GM23338 (cell line): ENCODE measurements at places on chromosomes 4 and X. TPM values are rescaled to one million over a fixed set of nuclear protein-coding genes. Genes with fewer than 3 reads are reported as not detected.

- no peaks in the 10 kb centered on the region for H3K36me3 ChIP-seq
- no peak overlapping the region for H3K27ac ChIP-seq
- H3K27me3 ChIP-seq, result no peaks in the 10 kb centered on the region
- no peak for DNase-seq
- H3K4me1 ChIP-seq, result no peaks in the 10 kb centered on the region
Observed at GRCh38 chrX:31314921-31315320, 243.1 kb upstream of the FTHL17 start.

GRCh38 chr4:144903953-144904711 lies 193.9 kb downstream of the ANAPC10 start:
- no peak for DNase-seq
- H3K4me1 ChIP-seq, result no peaks in the 10 kb centered on the region
- no peaks in the 10 kb centered on the region for H3K36me3 ChIP-seq

DNA sequence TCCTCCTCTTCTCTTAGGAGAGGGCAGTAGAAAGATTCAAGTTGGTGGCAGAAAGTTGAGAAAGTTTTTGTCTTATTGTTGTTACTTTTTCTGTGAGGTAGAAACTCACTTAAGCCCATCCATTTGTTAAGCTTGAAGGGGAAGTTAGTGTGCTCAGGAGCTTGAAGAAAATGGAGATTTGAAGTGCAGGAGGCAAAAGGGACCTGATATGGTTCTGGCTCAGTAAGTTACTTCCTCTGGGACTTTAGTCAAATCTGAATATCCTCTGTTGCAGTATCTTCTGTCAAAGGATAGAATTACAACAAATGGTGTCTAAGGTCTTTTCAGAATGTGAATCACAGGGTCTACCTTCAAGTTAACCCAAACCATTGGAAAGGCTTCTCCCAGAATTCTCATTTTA lies 46.2 kb downstream of the CXCL13 start:
- H3K27ac ChIP-seq, result no peak overlapping the region
- DNase-seq, result no peak
- H3K4me1 ChIP-seq, result peaks cover 4% of the 10 kb centered on the region; the same call in 1 of the 2 replicates
- no peak overlapping the region for H3K4me3 ChIP-seq
- no peaks in the 10 kb centered on the region for H3K27me3 ChIP-seq

SUPT20HL2 gene
- total RNA-seq, result not detected in 2 replicates

PARM1 gene
- total RNA-seq, result 9.4 and 10.4 TPM in 2 replicates

- no peaks in the 10 kb centered on the region for H3K27me3 ChIP-seq
- no peak overlapping the region for H3K27ac ChIP-seq
- no peak for DNase-seq
- H3K4me3 ChIP-seq, result no peak overlapping the region
- H3K4me1 ChIP-seq, result no peaks in the 10 kb centered on the region
Observed at GRCh38 chrX:9231491-9231890, 197.6 kb upstream of the FAM9B start.

DNA sequence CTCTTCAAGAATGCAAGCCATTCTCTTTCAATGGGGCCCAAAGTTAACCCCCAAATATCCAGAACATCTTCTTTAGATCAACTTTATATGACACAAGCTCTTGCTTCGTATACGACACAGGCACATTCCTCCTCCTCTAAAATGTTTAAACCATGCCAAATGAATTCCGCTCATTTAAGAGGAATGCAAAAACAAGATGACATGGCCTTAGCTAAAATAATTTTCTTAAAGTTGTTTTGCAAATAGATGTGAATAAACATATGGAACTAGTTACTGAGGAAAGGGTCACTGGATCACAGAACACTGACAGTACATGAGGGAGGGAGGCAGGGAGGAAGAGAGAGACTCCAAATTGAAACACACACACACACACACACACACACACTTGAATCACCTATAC lies 97.4 kb downstream of the RASL11B start:
- H3K27ac ChIP-seq, result no peak overlapping the region
- H3K4me1 ChIP-seq, result no peaks in the 10 kb centered on the region; the same call in none of the 2 replicates
- H3K4me3 ChIP-seq, result no peak overlapping the region
- no peaks in the 10 kb centered on the region for H3K27me3 ChIP-seq
- no peak for DNase-seq

- no peaks in the 10 kb centered on the region for H3K36me3 ChIP-seq
- H3K27ac ChIP-seq, result no peak overlapping the region
- H3K4me1 ChIP-seq, result no peaks in the 10 kb centered on the region
- H3K27me3 ChIP-seq, result no peaks in the 10 kb centered on the region
Observed at GRCh38 chrX:97806238-97806637, 922.5 kb downstream of the RPA4 start.

DNA sequence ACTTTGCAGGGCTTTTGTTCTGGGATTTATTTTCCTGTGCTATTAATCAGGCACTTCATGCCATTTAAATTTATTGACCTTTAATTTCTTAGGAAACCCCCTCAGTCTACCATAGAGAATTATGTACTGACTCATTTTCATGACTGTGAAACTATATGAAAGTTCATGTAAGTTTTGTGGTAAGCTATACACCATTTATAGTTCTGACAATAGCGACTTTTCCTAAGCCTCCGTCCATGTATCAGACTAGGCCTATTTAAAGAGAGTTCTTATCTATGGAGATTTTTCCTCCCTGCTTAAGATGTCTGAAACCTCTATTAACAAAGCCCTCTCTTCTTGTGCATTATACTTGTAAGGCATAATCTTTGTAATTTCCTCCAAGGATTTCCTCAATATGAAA lies 111.6 kb downstream of the AFF2 start:
- no peak for DNase-seq
- no peaks in the 10 kb centered on the region for H3K36me3 ChIP-seq
- H3K4me3 ChIP-seq, result no peak overlapping the region
- peaks cover 10% of the 10 kb centered on the region for H3K4me1 ChIP-seq

GCNA gene
- total RNA-seq, result 1.5 and 2.7 TPM in 2 replicates

DNA sequence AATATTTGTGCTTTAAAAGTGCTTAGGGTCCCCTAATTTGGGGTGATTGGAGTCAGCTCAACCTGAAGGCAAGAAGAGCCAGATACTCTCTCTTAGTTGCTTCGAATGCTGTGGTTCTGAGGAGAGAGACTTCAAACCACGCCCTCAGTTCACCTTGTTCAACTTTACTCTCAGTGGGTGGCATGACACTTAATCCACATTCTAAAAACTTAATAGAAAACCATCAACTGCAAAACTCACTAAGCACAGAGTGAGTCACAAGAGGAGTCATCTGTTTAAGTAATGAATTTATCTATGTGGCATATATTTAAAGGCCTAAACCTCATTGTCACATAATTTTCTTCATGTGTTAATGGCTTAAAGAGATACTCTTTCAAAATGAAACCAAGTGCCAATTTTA lies 99.5 kb upstream of the SLC4A4 start:
- no peak overlapping the region for H3K4me3 ChIP-seq
- DNase-seq, result no peak
- no peak overlapping the region for H3K27ac ChIP-seq
- no peaks in the 10 kb centered on the region for H3K27me3 ChIP-seq

AGTR2 gene
- total RNA-seq, result not detected in 2 replicates
